ENCODE measurements at places on chromosomes 3 and 15.
A peak's percentile ranks its signal among the peaks of the same experiment; 100 is the strongest.

DNA sequence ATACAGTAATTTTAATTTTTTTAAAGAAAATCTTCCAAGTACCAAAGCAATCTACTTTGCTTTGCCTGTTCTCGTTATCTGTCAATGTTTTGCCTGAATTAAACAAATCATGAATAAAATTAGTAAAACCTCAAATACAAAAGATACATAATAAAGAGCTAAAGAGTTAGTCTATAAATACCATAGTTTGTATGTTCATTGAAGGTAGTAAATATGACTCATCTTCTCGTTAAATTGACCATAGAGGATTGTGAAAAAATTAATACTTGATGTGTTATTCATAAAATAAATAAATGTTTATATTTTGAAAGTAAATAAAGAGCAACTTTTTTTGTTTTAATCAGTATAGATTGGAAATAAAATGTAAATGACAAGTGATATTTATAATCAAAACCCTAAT, 246.5 kb upstream of the PLSCR5 start:
- no peak overlapping the region for H3K27ac ChIP-seq
- no peak for DNase-seq
- H3K27me3 ChIP-seq: no peaks in the 10 kb centered on the region
- no peak overlapping the region for H3K4me3 ChIP-seq
- H3K36me3 ChIP-seq: no peaks in the 10 kb centered on the region

DNA sequence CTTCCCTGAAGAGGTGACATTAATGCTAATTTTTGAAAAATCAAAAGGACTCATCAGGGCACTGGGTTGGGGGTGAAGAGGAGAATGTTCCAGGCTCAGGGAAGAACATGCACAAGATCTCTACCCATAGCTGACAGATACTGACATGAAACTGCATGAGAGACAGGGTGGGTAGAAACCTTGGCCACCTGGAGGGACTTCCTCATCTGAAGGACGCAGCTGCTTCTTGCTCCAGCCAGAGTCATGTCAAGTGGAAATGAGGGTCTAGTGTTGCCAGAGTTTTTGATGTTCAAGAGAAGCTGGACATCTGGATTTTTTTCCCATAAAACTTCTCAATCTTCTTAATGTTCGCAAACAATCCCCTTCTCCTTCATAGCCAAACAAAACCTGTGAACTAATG, 29.7 kb downstream of the AMOTL2 start:
- H3K4me3 ChIP-seq: no peak overlapping the region
- no peak for DNase-seq
- H3K27me3 ChIP-seq: no peaks in the 10 kb centered on the region
- H3K36me3 ChIP-seq: no peaks in the 10 kb centered on the region
- peaks cover 13% of the 10 kb centered on the region for H3K4me1 ChIP-seq

DNA sequence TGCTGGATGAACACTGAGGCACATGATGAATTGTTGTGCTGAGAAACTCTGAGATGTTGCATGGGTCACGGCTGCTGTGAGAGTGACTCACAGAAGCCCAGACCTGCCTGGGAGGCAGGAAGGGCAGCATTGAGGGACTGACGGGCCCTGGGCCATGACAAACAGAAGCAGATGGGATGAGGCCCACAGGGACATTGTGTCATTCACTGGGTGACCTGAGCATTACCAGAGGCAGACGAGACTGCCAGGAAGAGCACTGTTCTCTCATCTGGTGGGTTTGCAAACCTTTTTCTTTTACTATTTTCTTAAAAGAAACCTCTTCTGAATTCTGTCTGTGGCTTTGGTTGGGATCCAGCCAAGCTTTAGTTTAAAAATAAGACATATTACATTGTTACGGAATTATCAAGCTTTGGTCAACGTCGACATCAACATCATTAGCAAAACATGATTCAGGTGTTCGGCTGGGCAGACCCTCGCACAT, 67.8 kb downstream of the BDH1 start:
- no peaks in the 10 kb centered on the region for H3K36me3 ChIP-seq
- H3K27ac ChIP-seq: no peak overlapping the region
- no peak overlapping the region for H3K4me3 ChIP-seq
- DNase-seq: no peak
- no peaks in the 10 kb centered on the region for H3K27me3 ChIP-seq
- H3K4me1 ChIP-seq: no peaks in the 10 kb centered on the region

- peak; percentile 63 for DNase-seq
- peaks cover 6% of the 10 kb centered on the region for H3K4me1 ChIP-seq
- H3K27me3 ChIP-seq: no peaks in the 10 kb centered on the region
- H3K36me3 ChIP-seq: no peaks in the 10 kb centered on the region
- H3K4me3 ChIP-seq: peak overlapping the region; percentile 55
Observed at GRCh38 chr15:77633134-77633912, 611 bp upstream of the LINGO1 start.

GRCh38 chr15:98375513-98376340, 272.6 kb upstream of the IGF1R start:
- DNase-seq: no peak
- no peaks in the 10 kb centered on the region for H3K4me1 ChIP-seq
- no peak overlapping the region for H3K4me3 ChIP-seq

- H3K27me3 ChIP-seq: no peaks in the 10 kb centered on the region
- no peaks in the 10 kb centered on the region for H3K4me1 ChIP-seq
- no peak overlapping the region for H3K27ac ChIP-seq
- no peak overlapping the region for H3K4me3 ChIP-seq
- H3K36me3 ChIP-seq: no peaks in the 10 kb centered on the region
- DNase-seq: no peak
Observed at GRCh38 chr3:43726521-43726920, 35.8 kb downstream of the ABHD5 start.

DNA sequence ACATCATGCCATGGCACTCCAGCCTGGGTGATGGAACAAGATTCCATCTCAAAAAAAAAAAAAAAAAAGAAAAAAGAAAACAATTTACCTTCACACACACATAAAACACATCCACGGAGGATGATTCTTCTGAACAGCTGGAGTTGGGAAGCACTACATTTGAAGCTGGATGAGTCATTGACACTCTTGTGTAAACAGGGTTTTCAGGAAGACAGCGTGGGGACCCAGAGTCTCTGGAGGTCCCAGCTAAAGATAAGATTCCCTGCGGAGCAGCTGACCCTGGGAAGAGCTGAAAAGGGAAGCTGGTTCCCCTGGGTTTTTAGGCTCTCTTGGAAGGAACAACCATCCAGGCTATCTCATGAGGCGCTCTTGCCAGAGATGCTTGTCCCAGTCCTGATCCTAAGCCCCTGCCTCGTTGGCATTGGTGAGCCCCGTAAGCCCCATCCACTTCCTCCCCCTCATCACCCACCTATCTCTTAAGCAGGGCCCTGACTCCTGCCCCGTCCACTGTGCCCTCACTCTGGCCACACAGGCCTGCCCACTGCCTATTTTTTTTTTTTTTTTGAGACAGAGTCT, 32.0 kb upstream of the FURIN start:
- H3K4me1 ChIP-seq: peaks cover 3% of the 10 kb centered on the region
- H3K36me3 ChIP-seq: no peaks in the 10 kb centered on the region
- H3K27ac ChIP-seq: no peak overlapping the region
- no peak for DNase-seq
- no peaks in the 10 kb centered on the region for H3K27me3 ChIP-seq
- no peak overlapping the region for H3K4me3 ChIP-seq

GRCh38 chr3:164371681-164372080, 706.6 kb downstream of the SI start:
- no peak overlapping the region for H3K27ac ChIP-seq
- no peaks in the 10 kb centered on the region for H3K4me1 ChIP-seq
- no peaks in the 10 kb centered on the region for H3K36me3 ChIP-seq
- DNase-seq: no peak
- H3K27me3 ChIP-seq: no peaks in the 10 kb centered on the region

DNA sequence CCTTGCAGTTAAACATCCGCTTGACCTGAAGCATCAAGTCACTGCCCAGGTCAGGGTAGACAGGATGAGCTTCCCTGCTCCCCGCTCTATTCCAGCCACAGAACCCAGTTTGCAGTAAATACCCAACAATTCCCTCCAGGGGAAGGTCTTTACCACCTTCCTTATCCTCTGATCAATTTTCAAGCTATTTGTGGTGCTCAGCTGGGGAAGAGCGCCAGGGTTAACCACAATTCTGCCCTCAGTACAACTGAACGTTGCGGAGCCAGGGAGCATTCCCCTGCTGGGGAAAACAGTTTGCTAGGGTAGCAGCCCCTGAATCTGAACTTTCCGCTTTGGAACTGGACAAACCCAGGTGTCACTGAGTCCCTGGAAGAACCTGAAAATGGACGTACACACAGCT, 28.5 kb downstream of the RBPMS2 start:
- no peaks in the 10 kb centered on the region for H3K4me1 ChIP-seq
- H3K27ac ChIP-seq: no peak overlapping the region
- no peaks in the 10 kb centered on the region for H3K36me3 ChIP-seq
- H3K27me3 ChIP-seq: no peaks in the 10 kb centered on the region

- no peak for DNase-seq
- H3K4me1 ChIP-seq: no peaks in the 10 kb centered on the region
- no peaks in the 10 kb centered on the region for H3K27me3 ChIP-seq
- no peak overlapping the region for H3K4me3 ChIP-seq
Observed at GRCh38 chr3:168977716-168978374, 685.7 kb downstream of the MECOM start.

- DNase-seq: no peak
- no peak overlapping the region for H3K27ac ChIP-seq
- H3K4me3 ChIP-seq: no peak overlapping the region
- no peaks in the 10 kb centered on the region for H3K36me3 ChIP-seq
- no peaks in the 10 kb centered on the region for H3K27me3 ChIP-seq
Observed at GRCh38 chr3:115469649-115470048, 153.7 kb upstream of the GAP43 start.

DNA sequence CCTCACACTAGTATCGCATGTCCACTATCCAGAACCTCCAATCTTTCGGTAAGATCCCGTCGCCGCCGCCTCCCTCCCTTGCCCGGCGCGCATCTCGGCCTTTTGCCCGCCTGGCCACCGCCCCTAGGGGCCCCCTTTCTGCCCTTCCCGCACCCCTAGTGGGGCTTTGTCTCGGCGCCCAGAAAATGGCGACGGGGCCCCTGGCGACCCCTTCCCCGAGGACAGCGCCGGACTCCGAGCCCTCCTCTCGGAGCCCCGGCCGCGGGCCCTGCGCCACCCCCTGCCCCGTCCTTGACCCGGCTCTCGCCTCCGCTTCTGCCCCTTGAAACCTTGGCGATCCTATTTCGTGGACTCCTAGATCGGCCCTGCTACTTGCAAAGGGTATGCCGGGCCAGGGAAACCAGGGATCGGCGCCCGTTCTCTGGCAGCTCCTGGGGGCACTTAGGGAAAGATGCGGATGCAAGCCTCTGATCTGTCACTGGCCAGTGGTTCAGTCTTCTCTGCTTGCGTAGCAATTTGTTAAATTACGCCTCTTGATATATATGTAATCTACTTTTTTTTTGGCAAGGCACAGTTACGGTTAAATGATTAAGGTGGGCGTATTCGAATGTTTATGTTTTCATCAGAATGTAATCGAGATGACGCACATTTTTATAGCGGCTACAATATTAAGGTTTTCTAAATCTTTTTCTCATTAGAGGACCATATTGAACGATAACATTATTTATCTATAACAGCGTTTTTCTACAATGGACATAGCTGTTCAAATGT, 603 bp downstream of the EIF1B start:
- H3K27ac ChIP-seq: peak overlapping the region; percentile 94
- no peaks in the 10 kb centered on the region for H3K36me3 ChIP-seq
- H3K4me1 ChIP-seq: peaks cover 36% of the 10 kb centered on the region
- H3K27me3 ChIP-seq: no peaks in the 10 kb centered on the region
- peak overlapping the region; percentile 95 for H3K4me3 ChIP-seq

GRCh38 chr3:2872884-2873283, 237.3 kb downstream of the IL5RA start:
- H3K27ac ChIP-seq: no peak overlapping the region
- H3K4me3 ChIP-seq: no peak overlapping the region
- no peaks in the 10 kb centered on the region for H3K36me3 ChIP-seq
- H3K4me1 ChIP-seq: no peaks in the 10 kb centered on the region
- no peaks in the 10 kb centered on the region for H3K27me3 ChIP-seq

DNA sequence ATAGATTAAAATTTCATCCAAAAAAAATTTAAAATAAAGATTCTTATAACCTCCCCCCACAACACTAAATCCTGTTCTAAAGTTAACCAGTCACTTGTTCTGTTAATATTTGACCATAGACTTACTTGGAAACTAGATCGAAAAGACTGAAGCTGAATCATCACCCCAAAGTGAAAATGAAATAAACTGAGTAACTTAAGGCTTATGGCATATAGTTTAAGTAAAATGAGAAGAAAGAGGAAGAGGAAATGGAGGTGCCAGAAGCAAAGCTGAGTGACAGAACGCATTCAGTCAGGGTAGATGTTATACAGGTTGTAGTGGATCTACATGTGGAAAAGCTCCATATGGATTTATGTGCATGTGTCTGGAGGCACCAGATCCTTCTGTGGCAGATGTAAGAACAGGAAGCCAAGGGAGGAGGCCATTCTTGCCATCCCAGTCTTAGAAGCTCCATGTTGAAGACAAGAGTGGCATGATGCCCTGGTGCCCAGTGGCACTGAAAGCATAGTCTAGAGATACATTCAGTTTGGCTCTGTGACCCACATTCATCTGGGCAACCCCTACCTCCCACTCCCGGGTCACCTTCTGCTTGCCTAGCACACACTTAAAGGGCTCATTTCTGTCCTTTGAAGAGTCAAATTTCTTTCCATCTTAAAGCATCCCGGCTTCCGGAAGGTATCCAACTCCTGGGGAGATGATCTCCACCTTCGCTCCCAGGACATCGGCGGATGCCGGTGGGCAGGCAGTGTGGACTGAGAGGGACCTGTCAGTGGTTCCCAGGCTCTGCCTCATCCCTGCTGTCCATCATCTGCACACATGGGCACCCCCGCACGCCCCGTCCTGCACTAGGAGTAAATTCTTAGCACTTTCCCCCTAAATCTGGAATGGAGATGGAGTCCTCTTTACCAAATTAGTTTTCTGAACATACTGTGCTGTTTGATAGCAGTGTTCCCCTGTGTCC, 90.8 kb downstream of the NEO1 start:
- H3K27ac ChIP-seq: peak overlapping the region; percentile 17
- H3K36me3 ChIP-seq: no peaks in the 10 kb centered on the region
- H3K4me3 ChIP-seq: no peak overlapping the region
- H3K27me3 ChIP-seq: no peaks in the 10 kb centered on the region

- no peaks in the 10 kb centered on the region for H3K4me1 ChIP-seq
- no peak for DNase-seq
- H3K4me3 ChIP-seq: no peak overlapping the region
- H3K27me3 ChIP-seq: no peaks in the 10 kb centered on the region
Observed at GRCh38 chr15:53837263-53837662, 77.8 kb upstream of the WDR72 start.

DNA sequence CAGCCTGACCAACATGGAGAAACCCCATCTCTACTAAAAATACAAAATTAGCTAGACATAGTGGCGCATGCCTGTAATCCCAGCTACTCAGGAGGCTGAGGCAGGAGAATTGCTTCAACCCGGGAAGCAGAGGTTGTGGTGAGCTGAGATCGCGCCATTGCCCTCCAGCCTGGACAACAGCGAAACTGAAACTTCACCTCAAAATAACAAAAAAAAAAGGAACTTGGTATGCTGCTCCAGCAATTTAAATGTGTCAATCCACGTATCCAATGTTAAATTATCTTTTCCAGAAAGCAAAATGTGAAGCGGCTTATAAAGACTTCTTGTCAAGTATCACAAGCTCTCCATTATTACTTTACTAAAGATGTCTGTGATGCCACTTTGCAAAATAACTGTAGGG, 9.9 kb upstream of the ARIH1 start:
- no peaks in the 10 kb centered on the region for H3K27me3 ChIP-seq
- no peak for DNase-seq
- no peaks in the 10 kb centered on the region for H3K36me3 ChIP-seq

GRCh38 chr3:61357902-61358301, 106.7 kb upstream of the FHIT start:
- H3K27me3 ChIP-seq: no peaks in the 10 kb centered on the region
- H3K4me3 ChIP-seq: no peak overlapping the region
- DNase-seq: no peak
- no peak overlapping the region for H3K27ac ChIP-seq
- no peaks in the 10 kb centered on the region for H3K36me3 ChIP-seq
